ENCODE measurements at places on chromosomes 1 and 21.

GRCh38 chr21:45256912-45257672 is 30.6 kb downstream of the POFUT2 start:
- DNase-seq: no peak

GRCh38 chr21:42461881-42462877 is 33.8 kb downstream of the RSPH1 start:
- peak; percentile 70 for DNase-seq

GRCh38 chr1:201460814-201461644 is 8.0 kb downstream of the PHLDA3 start:
- DNase-seq: no peak

GRCh38 chr1:230152999-230153398 is 86.0 kb downstream of the GALNT2 start:
- no peak for DNase-seq

GRCh38 chr21:38691631-38692030 is 114.1 kb upstream of the ETS2 start:
- peak; percentile 56 for DNase-seq

- DNase-seq: no peak
Observed at GRCh38 chr1:232635778-232636356, 5.9 kb upstream of the SIPA1L2 start.

GRCh38 chr1:232538224-232538942 is 91.5 kb downstream of the SIPA1L2 start:
- DNase-seq: no peak

DNA sequence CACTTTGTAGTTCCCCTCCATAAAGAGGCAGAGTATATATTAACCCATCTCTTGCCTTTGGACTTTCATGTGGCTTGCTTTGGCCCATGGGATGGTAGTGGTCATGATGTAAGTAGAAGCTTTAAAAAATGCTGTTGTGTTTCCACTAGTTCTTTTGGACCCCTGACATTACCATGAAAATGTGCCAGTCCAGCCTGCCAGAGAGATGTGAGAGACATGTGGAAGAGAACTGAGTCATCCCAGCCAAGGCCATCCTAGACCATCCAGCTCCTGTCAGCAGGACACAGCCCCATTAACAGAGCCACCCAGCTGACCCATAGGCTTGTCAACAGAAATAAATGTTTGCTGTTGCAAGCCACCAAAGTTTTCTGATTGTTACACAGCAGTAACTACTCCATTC is 3.9 kb upstream of the CD101 start:
- no peak for DNase-seq

- no peak for DNase-seq
Observed at GRCh38 chr1:170592591-170593111, 60.7 kb downstream of the GORAB start.

- peak; percentile 91 for DNase-seq
Observed at GRCh38 chr1:160837558-160838205, 25.0 kb downstream of the CD244 start.

GRCh38 chr1:239939602-239940001 is 152.1 kb upstream of the FMN2 start:
- DNase-seq: no peak

- no peak for DNase-seq
Observed at GRCh38 chr1:236657398-236657797, 28.9 kb upstream of the ACTN2 start.

- no peak for DNase-seq
Observed at GRCh38 chr1:8902765-8903164, 24.3 kb upstream of the ENO1 start.

All from hematopoietic multipotent progenitor cell (in vitro differentiated cells).